Kidney (tissue), 22 donors: ENCODE measurements at places on chromosomes 7 and 10. TPM values are rescaled to one million over a fixed set of nuclear protein-coding genes. Genes with fewer than 3 reads are reported as not detected.
A peak's percentile ranks its signal among the peaks of the same experiment; 100 is the strongest.

The CHST12 gene
- 25.6 TPM for total RNA-seq

The FZD8 gene
- 18.8 TPM for total RNA-seq

DNA sequence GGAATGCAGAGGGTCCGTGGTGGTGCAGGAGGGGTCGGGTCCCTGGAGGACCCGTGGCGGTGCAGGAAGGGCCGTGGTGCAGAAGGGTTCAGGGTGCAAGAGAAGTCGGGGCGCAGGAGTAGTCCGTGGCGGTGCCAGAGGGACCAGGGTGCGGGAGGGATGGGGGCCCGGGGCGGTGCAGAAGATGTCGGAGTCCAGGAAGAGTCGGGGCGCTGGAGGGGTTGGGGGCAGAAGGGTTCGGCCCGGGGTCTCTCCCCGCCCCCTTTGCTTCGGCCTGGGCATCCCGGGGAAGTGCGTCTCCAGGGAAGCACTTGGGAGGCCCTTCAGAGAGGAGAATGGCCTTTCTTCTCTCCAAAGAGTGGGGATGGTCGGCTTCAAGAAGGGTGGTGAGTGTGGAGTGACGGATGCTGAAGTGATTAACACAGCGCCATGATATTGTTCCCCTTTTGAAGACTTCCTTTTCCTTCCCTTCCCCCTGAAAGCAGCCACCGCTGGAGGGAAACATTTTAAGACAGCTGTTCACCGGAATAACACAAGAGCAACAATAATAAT, 997 bp downstream of the WDR37 start:
- no peak for DNase-seq

DNA sequence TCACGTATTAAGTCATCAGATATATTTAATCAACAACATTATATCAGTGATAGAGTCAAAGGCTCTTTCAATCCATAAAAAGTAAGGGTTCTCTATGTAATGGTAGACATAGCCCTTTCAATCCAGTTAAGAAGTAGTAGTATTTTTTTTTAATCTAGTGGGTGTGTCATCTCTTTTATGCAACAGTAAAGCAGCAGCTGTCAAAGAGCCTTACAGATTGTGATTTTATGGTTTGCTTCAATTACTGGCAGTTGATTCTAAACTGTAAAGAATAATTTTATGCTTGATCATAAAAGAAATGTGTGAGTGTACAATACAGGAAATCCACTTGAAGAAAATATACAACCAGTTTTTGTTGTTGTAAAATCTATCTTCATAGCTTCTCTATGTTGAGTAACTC, 902.6 kb upstream of the MBL2 start:
- DNase-seq: no peak

The HABP2 gene
- total RNA-seq: 25.6 TPM

The GLI3 gene
- 11.1 TPM for total RNA-seq

The PAOX gene
- total RNA-seq: 7.0 TPM

The ITGA8 gene
- 22.1 TPM for total RNA-seq

The PDK4 gene
- 45.0 TPM for total RNA-seq

The AGR3 gene
- total RNA-seq: 20.3 TPM

The SPDYE5 gene
- not detected for total RNA-seq

DNA sequence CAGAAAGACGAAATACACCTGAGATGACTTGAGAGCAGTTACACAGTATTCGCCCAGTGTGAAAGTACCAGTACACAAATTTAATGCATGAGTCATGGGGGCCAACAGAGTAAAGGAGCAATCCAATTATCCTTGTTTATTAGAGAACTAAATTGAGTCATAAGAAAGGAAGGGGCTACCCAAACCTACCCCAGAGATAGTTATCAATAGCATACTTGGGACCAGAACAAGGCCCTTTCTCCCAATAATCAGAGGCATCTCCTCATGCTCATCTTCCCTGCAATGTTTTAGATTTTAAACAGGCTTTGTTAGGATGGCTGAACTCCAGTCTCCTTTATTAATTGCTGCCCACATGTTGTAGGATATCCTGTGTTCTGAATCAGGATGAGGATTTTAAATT, 239.7 kb upstream of the LRGUK start:
- DNase-seq: no peak

The FRMPD2 gene
- 0.47 TPM for total RNA-seq

GRCh38 chr10:58384095-58384494, 1.1 kb upstream of the TFAM start:
- DNase-seq: peak; percentile 5

DNA sequence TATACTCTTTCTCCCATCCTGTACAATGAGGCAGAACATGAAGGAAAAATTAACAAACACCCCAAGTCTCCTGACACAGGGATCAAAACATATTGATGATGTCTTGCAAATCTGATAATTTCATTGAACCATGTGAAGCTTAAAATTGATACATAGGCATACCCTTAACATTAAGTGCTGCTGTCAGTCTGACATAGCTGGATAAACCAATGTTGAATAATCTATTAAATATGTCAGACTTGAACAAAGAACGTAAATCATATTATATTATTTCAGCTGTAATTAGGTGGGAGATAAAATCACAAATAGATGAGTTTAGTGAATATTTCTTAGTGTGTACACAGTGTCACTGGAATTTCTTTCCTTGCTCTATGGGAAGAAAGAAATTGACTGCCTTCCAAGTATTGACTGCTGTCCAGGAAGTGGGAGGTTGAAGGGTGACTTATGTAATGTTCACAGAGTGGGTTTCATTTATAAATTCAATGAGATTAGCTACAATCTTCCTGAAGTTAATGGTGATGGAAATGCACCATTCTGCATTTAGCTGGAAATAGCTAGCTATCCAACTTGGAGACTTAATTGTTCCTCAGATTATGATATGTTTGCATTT, 170.8 kb downstream of the AUTS2 start:
- no peak for DNase-seq

DNA sequence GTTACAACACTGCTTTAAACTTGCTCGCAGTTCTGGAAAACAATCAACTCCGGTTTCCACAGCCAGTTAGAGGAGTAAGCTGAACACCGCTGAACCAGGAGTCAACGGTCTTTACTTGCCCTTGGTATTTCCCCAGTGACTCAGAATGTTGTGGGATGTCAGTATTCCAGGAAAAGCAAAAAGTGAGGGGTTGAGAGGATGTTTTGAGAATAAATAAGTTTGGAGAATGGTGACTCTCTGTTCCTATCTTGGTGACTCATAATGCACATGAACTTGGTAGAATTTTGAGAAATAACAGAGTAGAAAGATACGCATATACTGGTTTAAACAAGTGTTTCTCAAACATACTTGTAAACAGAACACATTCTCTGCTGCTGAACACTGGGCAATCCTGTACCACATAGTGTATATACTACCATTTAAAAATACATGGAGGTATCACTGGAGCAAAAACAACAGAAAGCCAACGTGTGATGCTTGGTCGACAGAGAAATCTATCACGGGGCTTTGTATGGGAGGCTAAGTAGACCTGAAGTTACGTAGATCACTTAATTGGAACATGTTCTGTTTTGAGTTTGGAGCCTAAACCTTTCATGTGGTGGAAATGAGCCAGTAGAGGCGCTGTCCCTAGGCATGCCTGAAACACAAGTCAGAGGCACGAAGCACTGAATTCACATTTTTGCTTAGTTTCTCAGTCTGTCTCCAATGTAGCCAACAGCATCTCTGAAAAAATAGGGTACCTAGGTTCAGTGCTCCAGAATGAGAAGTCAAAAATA, 534.3 kb downstream of the PARD3 start:
- DNase-seq: no peak
